ENCODE measurements at places on chromosomes 7 and 10. TPM values are rescaled to one million over a fixed set of nuclear protein-coding genes. Genes with fewer than 3 reads are reported as not detected.

The VWDE gene
- polyA plus RNA-seq, result 1.6 TPM

- no peak for DNase-seq
These were observed 101.1 kb downstream of the RAMP3 start for GRCh38 chr7:45258533-45259226.

GRCh38 chr7:25246306-25246705, 18.0 kb upstream of the NPVF start:
- no peak for DNase-seq

The IDI2 gene
- polyA plus RNA-seq, result 0.14 TPM

GRCh38 chr10:132478341-132479023, 59.1 kb upstream of the INPP5A start:
- no peak for DNase-seq

DNA sequence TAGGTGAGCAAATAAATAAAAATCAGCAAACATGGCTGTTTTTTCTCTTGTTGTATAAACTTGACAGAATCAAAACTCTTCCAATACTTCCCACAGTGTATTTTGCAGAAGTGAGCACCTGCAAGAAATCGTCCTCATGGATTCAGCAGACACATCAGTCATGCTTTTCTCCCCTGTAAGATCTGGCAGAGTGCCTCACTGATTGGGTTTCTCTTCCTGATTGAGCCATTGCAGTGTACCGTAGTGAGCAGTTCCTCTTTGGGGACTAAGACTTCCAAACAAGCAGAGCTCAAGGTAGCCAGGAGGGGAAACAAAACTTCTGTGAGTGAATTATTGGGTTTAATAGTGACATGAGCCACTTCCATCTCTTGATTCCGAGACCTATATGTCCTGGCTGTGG, 2.2 kb upstream of the CCDC3 start:
- no peak for DNase-seq

- DNase-seq, result no peak
These were observed 515 bp downstream of the FASTK start for GRCh38 chr7:151080067-151080521.

The ANKRD30A gene
- polyA plus RNA-seq, result not detected

The MKX gene
- 2.3 TPM for polyA plus RNA-seq

The ZNF365 gene
- 0.11 TPM for polyA plus RNA-seq

- DNase-seq, result no peak
These were observed 172.5 kb upstream of the SHH start for GRCh38 chr7:155984609-155985405.

GRCh38 chr7:44275146-44275545, 50.2 kb downstream of the CAMK2B start:
- no peak for DNase-seq

The TRA2A gene
- 125 TPM for polyA plus RNA-seq

GRCh38 chr7:151387161-151388006, 22.5 kb downstream of the WDR86 start:
- DNase-seq, result no peak

- DNase-seq, result no peak
These were observed 95.7 kb downstream of the ELAPOR2 start for GRCh38 chr7:86963599-86964230.

DNA sequence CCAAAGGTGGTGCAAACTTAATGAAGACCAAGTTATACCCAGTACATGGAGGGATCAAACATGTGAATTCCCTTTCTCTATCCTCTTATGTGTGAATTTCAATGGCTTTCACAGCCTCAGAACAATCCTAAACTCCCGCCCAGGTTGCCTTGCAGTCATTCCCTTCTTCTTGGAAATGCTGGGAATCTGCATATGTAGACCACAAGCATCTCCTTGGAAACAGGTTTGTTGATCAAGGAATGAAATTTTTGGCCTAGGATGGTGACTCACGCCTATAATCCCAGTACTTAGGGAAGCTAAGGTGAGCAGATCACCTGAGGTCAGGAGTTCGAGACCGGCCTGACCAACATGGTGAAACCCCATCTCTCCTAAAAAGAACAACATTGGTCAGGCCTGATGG, 77.8 kb upstream of the ABI1 start:
- no peak for DNase-seq

DNA sequence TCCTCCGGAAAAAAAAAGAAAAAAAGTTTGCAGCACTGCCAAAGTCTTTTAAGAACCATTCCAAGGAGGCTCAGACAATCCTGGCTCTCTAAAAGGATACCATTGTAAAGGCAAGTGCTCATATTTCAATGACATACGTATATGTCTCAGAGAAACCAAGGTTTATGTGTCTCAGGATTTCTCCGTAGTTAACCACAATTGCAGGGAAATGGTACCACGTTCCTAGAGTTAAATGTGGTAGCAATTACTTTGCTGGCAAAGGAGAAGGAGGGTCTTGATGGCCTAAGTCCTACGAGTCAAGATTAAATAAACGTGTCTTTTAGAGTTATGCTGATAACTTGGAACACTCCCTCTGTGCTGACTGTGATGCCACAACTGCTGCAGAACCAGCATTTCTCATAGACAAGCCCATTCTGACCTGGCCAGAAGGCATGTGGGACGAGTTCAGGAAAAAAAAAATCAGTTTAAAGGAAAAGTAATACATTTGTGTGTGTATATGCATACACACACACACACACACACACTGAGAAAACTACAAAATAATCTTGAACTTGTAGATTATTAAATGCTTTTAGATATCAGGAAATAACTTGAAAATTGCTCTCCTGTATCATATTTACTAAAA, 245.9 kb downstream of the FGFR2 start:
- peak; percentile 1 for DNase-seq

GRCh38 chr10:61363006-61363405, 90.2 kb downstream of the TMEM26 start:
- DNase-seq, result no peak

DNA sequence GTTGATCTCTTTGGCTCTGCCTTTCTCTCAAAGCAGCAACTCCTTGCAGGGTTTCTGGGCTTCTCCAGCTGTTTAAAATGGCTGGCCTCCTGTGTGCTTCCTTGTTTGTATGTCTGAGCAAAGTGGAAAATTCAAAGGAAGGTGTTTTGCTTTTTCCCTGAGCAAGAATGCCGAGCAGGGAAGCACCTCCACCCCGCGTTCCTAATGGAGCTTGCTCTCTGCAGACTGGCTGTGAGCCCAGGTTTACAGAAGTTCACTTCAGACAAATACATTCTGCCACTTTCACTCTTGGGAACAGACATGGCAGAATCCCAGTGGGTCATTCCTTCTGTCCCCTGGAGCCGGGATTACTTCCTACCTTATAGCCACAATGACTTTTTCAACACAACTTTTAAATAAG, 181.8 kb upstream of the AGK start:
- no peak for DNase-seq

The ITIH5 gene
- polyA plus RNA-seq, result 47.8 TPM

The MYOZ1 gene
- 711 TPM for polyA plus RNA-seq

- no peak for DNase-seq
These were observed 46.5 kb upstream of the KIAA1217 start for GRCh38 chr10:24162206-24162985.

- no peak for DNase-seq
These were observed 129.0 kb downstream of the BICC1 start for GRCh38 chr10:58641708-58642107.

- DNase-seq, result no peak
These were observed 90.8 kb downstream of the LMBR1 start for GRCh38 chr7:156802214-156802613.

DNA sequence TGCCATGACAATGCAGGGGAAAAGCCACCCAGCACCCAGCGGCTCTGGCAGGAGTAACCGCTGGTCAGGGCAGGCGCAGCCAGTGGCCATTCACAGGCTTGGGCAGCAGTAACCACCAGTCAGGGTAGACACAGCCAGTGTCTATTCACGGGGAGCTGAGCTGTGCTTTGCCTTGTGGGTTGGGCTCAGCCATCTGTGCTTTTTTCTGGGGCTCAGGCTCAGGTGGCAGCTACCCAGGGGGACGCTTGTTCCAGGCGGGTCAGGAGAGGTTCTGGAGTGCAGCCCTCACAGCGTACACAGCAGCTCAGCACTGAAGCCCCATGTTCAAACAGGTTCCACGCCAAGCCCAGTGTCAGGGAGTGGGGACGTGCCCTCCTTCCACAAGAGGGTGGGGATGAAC, 28.5 kb downstream of the FOXL3 start:
- DNase-seq, result no peak

DNA sequence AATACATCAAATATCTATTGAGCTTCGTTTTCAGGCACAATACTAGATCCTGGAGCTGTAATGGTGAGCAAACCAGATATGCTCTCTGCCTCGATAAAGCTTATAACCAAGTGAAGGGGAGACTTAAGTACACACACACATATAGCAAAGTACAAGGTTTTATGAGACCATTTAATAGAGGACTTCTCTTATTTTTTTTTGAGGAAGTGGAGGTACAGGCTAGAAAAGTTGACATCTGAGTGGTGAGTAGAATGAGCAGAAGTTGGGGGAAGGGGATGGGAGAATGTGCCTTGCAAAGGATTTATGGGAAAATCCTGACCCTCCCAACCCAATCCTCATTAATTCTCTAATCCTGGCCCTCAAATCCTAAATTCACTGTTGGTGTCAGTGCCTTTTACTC, 7.7 kb downstream of the CCDC136 start:
- no peak for DNase-seq

GRCh38 chr10:37975401-37975991, 951 bp downstream of the ZNF25 start:
- DNase-seq, result peak; percentile 24

GRCh38 chr7:34675749-34676374, 17.8 kb downstream of the NPSR1 start:
- DNase-seq, result no peak

- DNase-seq, result no peak
These were observed 222.2 kb upstream of the FZD1 start for GRCh38 chr7:91041901-91042484.

The SLC18A3 gene
- polyA plus RNA-seq, result not detected

- peak; percentile 13 for DNase-seq
These were observed 820 bp upstream of the NRG3 start for GRCh38 chr10:81873932-81874816.

The SLC12A9 gene
- 20.7 TPM for polyA plus RNA-seq

- no peak for DNase-seq
These were observed 16.4 kb downstream of the ZNF487 start for GRCh38 chr10:43453266-43453831.
